Testis (tissue), 5 donors: ENCODE measurements at places on chromosomes 11 and 22. TPM values are rescaled to one million over a fixed set of nuclear protein-coding genes. Genes with fewer than 3 reads are reported as not detected.
A peak's percentile ranks its signal among the peaks of the same experiment; 100 is the strongest.

YPEL1 gene
- 168 TPM for polyA plus RNA-seq

DNA sequence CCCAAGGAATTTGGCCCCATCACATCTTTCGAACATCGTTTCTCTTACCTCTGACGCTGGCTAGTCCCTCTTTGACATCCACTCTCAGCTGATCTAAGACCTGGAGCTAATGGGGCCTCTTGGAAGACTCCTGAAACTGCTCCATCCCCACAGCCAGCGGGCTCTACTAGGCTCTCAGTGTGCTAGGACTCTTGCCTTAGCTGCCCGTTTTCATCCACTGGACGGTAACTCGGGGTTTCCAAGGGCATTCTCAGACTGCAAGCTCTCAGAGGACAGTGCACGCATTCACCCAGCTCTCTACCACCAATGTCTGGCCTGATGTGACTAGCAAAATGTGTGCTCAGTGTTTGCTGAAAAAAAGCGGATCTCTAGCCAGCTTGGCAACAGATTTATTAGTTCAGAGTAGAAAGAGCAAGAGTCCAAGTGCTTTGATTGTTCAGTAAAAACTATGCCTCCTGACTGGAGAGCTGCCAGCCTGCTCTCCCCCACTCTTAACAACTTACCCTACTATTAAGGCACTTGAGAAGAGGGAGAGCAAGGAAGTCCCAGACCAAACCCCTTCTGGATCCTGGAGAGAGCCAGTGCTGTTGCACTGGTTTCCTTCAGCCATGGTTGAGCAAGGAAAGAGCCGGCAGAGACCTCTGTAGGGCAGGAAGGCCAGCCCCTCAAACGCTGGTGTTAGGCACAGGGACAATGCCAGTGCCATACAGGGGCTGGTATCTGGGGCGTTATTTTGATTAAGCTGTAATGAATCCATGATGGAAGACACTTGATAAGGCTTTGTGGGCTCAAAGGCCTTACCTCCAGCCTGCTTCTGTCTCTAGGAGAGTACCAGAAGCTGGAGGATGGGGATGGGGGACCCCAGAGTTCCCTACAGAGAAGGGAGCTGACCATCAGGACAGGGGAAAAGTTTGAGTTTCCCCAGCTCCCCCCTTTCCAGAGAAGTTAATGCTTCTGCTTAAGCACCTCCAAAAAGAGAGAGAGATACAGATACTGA lies 9.2 kb downstream of the RELA start:
- H3K36me3 ChIP-seq = no peaks in the 10 kb centered on the region
- DNase-seq = no peak
- H3K4me3 ChIP-seq = peak overlapping the region; percentile 61
- peaks cover 21% of the 10 kb centered on the region for H3K4me1 ChIP-seq

- no peak overlapping the region for H3K27ac ChIP-seq
- H3K4me3 ChIP-seq = no peak overlapping the region
- H3K4me1 ChIP-seq = no peaks in the 10 kb centered on the region
- no peaks in the 10 kb centered on the region for H3K27me3 ChIP-seq
- no peak for DNase-seq
Observed at GRCh38 chr11:82676483-82677094, 57.1 kb downstream of the FAM181B start.

- DNase-seq = no peak
- H3K4me3 ChIP-seq = no peak overlapping the region
- no peak overlapping the region for H3K27ac ChIP-seq
- no peaks in the 10 kb centered on the region for H3K4me1 ChIP-seq
- no peaks in the 10 kb centered on the region for H3K36me3 ChIP-seq
Observed at GRCh38 chr11:6332066-6332465, 11.8 kb upstream of the CAVIN3 start.

CARD18 gene
- 0.92 TPM for polyA plus RNA-seq

- no peak overlapping the region for H3K27ac ChIP-seq
- no peaks in the 10 kb centered on the region for H3K27me3 ChIP-seq
- peaks cover 17% of the 10 kb centered on the region for H3K4me1 ChIP-seq
- no peak for DNase-seq
- no peak overlapping the region for H3K4me3 ChIP-seq
- no peaks in the 10 kb centered on the region for H3K36me3 ChIP-seq
Observed at GRCh38 chr11:11313426-11313825, 39.6 kb downstream of the CSNK2A3 start.

DNA sequence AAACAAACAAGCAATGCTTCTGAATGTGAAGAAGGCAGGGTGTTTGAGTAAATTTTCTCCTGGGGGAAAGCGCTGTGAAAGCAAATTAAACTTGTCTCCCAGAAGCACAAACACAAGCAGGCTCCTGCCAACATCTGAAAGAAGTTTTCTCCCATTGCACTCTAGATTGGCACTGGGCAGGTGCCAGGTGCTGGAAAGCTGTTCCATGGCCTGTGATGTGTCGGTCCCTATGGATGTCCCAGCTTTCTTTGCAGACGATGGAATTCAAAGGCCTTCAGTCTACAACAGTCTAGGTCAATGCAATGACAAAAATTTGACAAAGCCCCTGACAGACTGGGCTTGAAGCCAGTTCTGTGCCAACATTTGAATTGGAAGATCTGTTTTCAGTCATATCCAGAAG lies 246.1 kb upstream of the NARS2 start:
- no peak overlapping the region for H3K27ac ChIP-seq
- no peaks in the 10 kb centered on the region for H3K4me1 ChIP-seq
- H3K27me3 ChIP-seq = no peaks in the 10 kb centered on the region
- no peak for DNase-seq

GRCh38 chr11:111410951-111411350 lies 31.9 kb upstream of the POU2AF1 start:
- no peak overlapping the region for H3K27ac ChIP-seq
- no peaks in the 10 kb centered on the region for H3K36me3 ChIP-seq

DNA sequence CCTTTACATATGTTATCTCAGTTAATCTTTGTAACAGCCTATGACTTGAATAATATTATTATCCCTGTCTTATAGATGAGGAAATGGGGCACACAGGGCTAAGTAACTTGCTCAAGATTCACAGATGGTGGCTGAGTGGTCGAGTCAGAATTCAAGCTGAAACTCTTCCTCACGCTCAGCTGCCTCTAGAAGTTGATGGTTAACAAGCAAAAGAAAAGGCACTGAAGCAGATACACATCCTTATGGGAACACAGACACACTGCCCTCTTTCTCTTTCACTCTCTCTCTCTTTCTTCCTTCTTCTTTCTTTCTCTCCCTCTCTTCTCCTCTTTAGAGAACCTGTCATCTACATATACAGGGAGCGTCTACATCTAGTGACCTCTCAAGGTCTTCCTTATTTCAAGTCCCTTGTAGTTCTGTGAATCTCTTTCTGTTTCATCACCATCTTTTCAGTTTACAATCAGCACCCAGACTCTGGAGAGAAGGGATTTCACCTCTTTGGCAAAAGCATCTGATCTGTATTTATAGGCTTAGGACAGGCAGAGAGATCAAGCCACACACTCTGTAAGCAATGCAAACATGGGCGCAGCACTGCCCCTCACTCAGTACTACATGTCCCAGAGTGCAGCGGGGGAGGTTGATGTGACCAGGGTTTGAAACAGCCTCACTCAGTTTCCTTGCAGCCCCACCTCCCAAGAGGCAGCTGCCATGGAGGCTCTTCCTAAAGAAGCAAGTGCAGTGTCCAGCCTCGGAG lies 75.7 kb downstream of the GRAMD1B start:
- no peaks in the 10 kb centered on the region for H3K27me3 ChIP-seq
- no peak overlapping the region for H3K4me3 ChIP-seq
- H3K27ac ChIP-seq = no peak overlapping the region
- H3K4me1 ChIP-seq = no peaks in the 10 kb centered on the region

DNA sequence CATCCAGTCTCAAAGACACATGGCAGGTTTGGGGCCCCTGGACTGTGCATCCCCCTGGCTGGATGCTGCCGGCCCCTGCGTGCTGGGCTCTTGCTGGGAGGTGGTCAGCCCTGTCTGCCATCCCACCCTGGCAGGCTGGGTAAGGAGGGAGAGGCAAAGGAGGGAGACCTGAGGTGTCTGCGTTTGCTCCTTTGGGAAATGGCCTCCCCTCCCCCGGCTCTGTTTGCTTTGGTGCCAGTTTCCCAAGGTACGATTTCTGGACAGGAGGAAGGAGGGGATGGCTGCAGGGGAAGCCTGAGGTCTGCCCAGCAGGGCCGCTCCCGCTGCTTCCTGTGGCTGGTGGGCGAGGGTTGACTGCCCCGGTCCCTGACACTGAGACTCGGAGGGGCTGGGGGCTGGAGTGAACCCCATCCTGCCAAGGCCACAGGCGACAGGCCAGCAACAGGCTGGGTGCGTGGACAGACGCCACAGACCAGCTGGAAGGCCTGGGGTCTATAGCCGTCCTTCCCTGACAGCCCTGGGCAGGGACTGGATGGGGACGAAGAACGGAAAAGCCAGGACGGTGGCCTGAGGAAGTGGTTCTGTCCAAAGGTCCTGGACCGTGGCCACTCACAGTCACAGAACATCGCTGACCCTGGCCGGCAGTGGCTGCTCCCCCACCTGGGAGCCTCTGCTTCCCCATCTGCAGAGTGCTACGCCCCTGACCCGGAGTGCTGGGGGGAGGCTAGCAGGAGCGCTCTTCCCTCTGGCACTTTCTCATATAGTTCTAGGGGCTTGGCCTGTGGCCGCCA lies 38.0 kb downstream of the OSBPL5 start:
- no peak overlapping the region for H3K27ac ChIP-seq
- H3K27me3 ChIP-seq = no peaks in the 10 kb centered on the region
- H3K36me3 ChIP-seq = no peaks in the 10 kb centered on the region
- no peak overlapping the region for H3K4me3 ChIP-seq
- H3K4me1 ChIP-seq = peaks cover 23% of the 10 kb centered on the region

GRCh38 chr11:574632-575312 lies 1.5 kb upstream of the PHRF1 start:
- H3K4me3 ChIP-seq = peak overlapping the region; percentile 72
- peak; percentile 38 for DNase-seq
- no peaks in the 10 kb centered on the region for H3K27me3 ChIP-seq
- peak overlapping the region; percentile 75 for H3K27ac ChIP-seq
- peaks cover 45% of the 10 kb centered on the region for H3K4me1 ChIP-seq

DNA sequence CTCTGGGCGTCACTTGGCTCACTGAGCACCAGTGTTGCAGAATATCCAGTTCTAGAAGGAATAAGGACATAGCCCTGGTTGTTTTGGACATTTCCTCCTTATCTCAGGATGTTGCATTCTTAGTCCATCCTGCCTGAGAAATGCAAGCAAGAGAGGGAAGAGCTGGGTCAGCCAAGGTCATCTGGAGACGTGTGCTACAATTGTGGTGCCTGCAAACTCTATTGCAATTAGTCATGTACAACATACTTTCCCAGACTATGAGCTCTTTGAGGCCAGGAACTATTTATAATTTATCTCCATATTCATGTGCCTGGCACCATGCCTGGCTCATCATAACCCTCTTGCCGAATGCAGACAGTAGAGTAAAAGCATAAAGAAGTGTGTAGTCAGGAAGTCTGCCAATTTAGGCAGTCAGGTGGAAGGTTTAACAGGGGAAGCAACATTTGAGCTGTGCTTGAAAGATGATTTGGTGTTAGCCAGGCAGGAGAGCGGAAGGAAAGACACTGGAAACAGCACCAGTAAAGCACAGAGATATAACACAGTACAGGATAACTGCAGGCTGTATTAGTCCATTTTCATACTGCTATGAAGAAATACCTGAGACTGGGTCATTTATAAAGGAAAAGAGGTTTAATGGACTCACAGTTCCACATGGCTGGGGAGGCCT lies 129.4 kb upstream of the PAX6 start:
- H3K4me3 ChIP-seq = no peak overlapping the region
- no peak overlapping the region for H3K27ac ChIP-seq
- no peaks in the 10 kb centered on the region for H3K4me1 ChIP-seq
- no peaks in the 10 kb centered on the region for H3K27me3 ChIP-seq

GRCh38 chr11:7677796-7678201 lies 4.5 kb upstream of the CYB5R2 start:
- H3K27ac ChIP-seq = no peak overlapping the region
- H3K4me1 ChIP-seq = peaks cover 3% of the 10 kb centered on the region
- no peaks in the 10 kb centered on the region for H3K36me3 ChIP-seq
- DNase-seq = no peak
- H3K4me3 ChIP-seq = no peak overlapping the region
- H3K27me3 ChIP-seq = no peaks in the 10 kb centered on the region

- no peak overlapping the region for H3K4me3 ChIP-seq
- no peaks in the 10 kb centered on the region for H3K36me3 ChIP-seq
- peak overlapping the region; percentile 50 for H3K27ac ChIP-seq
- peaks cover 32% of the 10 kb centered on the region for H3K4me1 ChIP-seq
Observed at GRCh38 chr11:12224537-12224893, 114.1 kb downstream of the MICAL2 start.

- no peaks in the 10 kb centered on the region for H3K4me1 ChIP-seq
- DNase-seq = no peak
- H3K4me3 ChIP-seq = no peak overlapping the region
- H3K27ac ChIP-seq = no peak overlapping the region
- H3K36me3 ChIP-seq = no peaks in the 10 kb centered on the region
- no peaks in the 10 kb centered on the region for H3K27me3 ChIP-seq
Observed at GRCh38 chr11:112665291-112665690, 295.9 kb upstream of the NCAM1 start.

GLYAT gene
- polyA plus RNA-seq = 1.9 TPM

DNA sequence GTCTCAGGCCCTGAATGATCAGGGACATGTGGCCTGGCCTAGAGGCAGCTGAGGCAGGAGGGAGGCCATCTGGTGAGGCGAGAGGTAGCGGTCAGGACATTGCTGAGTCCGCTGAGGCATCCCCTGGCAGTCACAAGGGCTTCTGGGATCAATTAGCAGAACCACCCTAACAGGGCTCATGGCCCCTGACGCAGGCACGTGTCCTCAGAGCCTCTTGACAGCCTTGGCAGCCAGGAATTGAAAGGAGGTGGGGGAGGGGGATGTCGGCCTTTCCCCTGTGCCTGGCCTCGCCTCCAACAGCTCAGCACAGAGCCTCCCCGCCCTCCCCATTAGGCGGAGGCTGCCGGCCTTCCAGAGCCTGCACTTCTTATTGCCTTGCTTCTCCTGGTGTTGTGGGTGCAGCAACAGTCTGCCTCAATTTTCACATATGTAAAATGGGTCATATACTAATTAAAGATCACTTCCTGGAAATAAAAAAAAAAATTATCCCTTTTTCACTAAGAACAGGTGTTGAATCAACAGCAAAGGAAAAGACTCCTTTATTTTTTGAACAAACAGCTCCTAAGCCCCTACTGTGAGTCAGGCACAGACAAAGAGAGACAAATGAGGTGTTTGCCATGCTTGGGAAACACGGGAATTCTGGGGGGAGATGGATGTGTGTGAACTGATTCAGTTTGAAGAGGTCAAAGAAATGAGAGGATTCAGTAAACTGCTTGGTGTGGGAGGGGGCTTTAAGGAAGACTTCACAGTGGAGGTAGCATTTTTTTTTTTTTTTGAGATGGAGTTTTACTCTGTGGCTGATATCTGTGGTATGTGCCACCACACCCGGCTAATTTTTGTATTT lies 55.3 kb downstream of the NFAM1 start:
- DNase-seq = peak; percentile 79
- H3K4me1 ChIP-seq = no peaks in the 10 kb centered on the region
- H3K4me3 ChIP-seq = no peak overlapping the region
- H3K27ac ChIP-seq = no peak overlapping the region

- no peaks in the 10 kb centered on the region for H3K4me1 ChIP-seq
- no peak overlapping the region for H3K27ac ChIP-seq
- H3K4me3 ChIP-seq = no peak overlapping the region
- H3K36me3 ChIP-seq = no peaks in the 10 kb centered on the region
- no peak for DNase-seq
Observed at GRCh38 chr11:35064114-35064800, 74.7 kb upstream of the CD44 start.

- no peaks in the 10 kb centered on the region for H3K36me3 ChIP-seq
- no peak overlapping the region for H3K4me3 ChIP-seq
- no peak for DNase-seq
- H3K27ac ChIP-seq = no peak overlapping the region
- H3K4me1 ChIP-seq = no peaks in the 10 kb centered on the region
- H3K27me3 ChIP-seq = no peaks in the 10 kb centered on the region
Observed at GRCh38 chr11:132245403-132246385, 875.3 kb downstream of the NTM start.

TMEM134 gene
- 97.5 TPM for polyA plus RNA-seq
